NCI-H345 (cell line): ENCODE measurements at places on chromosomes 6 and 20.

GRCh38 chr6:40376113-40376650, 211.0 kb downstream of the LRFN2 start:
- peak; percentile 83 for DNase-seq

DNA sequence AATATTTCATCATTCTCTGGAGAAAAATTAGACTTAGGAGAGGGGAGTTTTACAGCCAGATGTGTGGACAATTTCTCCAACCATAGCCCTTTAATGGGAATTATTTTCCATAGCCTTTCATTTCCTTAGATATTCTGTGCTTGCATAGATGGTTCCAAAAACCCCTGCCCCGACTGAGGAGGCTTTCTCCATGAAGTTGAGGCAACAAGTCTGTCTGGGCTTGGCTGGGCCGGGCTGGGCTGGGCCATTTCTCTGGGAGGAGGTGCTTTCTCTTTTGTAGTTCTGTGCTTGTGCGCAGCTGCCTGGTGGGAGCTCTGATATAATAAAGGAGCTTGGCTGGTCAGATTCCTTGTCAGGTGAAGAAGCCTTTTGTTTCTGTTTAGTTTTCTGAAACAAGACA, 71.4 kb downstream of the SOBP start:
- DNase-seq: peak; percentile 35

DNA sequence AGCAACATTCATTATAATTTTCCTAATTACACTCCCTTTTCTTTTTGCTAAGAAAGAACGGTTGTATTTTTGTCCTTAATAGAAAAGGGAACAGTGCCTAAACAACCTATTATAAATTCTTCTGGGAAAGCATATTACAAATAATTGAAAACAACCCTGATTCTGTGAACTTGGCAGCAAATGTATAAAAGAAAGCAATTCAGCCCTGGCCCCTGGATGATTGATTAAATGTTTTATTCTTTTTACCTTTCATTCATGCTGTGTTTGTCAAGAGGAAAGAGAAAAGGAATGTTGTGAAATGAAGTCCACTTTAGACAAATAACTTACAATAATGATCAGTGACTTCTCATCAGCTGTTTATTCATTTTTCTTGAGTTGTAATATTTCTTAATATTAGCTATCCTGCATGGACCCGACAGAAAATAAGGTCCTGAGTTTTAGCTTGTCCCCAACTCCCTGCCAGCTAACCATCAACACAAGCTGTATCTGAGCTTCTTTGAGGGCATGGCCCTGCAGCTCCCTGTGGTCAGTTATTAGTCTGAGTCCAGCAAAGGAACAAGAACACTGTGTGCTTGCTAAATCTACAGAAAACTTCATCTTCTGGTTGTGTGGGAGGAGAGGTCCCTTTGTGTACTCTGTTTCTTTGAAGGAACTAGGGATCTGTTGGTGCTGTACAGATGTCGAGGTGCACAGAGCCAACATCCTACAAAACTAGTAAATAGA, 248.2 kb downstream of the LAMA2 start:
- no peak for DNase-seq

- peak; percentile 74 for DNase-seq
Observed at GRCh38 chr6:46380152-46380807, 111.0 kb downstream of the RCAN2 start.

GRCh38 chr20:10415013-10415650, 18.9 kb downstream of the MKKS start:
- no peak for DNase-seq

DNA sequence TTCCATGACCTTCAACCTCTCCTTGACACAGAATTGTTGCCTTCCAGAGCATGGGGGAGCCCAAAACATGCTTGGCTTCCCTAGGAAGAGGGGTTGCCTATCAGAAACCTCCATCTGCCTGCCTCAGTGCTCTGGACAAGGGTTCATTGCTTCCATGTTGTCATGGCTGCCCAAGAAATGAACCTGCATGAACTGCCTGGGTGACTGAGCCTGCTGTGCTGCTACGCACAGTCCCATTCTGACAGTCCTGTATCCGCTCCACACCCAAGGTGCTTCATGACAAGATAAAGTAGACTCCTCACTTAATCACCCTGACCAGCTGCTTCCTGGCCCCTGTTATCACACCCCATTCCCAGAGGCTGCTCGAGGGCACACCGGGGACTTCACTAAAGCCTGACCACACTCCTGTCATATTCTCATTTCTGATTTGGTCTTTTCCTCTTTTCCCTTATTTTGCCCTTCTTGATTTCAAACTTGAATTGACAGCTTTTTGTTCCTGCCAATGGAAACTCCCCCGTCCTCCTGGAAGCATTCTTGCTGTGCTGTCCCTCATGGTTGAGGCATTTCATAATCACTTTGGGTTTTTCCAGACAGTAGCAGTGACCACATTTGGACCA, 31.9 kb downstream of the GMPR start:
- no peak for DNase-seq

GRCh38 chr20:63568170-63568981, 5.7 kb downstream of the HELZ2 start:
- no peak for DNase-seq

GRCh38 chr6:70166088-70166958, 136.6 kb downstream of the COL9A1 start:
- DNase-seq: peak; percentile 75

DNA sequence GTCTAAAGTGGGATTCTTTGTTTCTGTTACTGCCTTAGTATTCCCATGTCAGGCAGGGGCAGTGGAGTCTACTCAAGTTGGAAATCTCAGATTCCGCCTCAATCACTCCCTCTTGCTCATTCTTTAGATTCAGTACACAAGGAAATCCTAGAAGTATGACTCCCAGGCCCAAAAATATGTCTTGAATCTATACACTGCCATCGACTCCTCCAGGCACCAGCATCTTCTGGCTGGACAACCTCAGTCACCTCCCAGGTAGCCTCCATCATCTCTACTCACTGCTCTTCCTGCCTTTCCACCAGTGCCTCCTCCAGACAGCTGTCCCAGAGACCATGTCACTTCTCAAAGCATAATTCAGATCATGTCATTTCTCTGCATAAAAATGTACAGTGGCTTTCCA, 329.9 kb downstream of the CDC5L start:
- DNase-seq: no peak

- no peak for DNase-seq
Observed at GRCh38 chr6:165971202-165971601, 196.4 kb downstream of the TBXT start.

GRCh38 chr20:62975251-62975760, 22.8 kb downstream of the SLC17A9 start:
- no peak for DNase-seq

GRCh38 chr20:41176711-41177552, 39.6 kb downstream of the PLCG1 start:
- DNase-seq: no peak

DNA sequence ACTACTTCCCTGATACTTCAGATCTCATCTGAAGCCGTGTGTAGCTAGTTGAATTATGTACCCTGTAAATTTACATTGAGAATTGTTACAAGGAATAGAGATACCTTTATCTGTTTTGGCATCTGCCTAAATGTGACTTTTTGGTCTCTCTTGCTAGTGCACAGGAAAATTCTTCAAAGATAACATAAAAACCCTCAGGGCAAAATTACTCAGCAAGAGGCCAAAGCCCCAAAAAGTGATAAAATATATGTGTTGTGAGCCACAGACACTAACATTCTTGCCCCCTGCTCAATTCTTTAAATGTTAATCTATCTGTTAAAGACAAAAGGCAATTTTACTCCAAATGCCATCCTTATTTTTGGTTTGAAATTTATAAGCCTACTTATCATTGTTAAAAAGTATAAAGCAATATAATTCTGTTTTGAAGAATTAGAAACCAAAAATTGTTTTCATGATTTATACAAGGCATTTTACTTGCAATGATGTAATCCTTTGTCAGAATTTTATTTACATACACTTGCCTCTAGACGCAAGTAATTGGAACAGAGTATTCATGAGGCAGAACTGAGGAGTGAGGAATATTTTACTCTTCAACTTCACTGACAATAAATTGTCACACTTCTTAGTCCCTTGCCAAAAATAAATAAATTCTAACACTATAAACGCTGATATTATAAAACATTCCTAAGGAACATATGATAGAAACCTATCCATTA, 186.2 kb downstream of the EPM2A start:
- no peak for DNase-seq

- peak; percentile 86 for DNase-seq
Observed at GRCh38 chr6:21201187-21201586, 392.4 kb upstream of the SOX4 start.

- DNase-seq: no peak
Observed at GRCh38 chr20:44600758-44601201, 18.4 kb downstream of the PKIG start.

DNA sequence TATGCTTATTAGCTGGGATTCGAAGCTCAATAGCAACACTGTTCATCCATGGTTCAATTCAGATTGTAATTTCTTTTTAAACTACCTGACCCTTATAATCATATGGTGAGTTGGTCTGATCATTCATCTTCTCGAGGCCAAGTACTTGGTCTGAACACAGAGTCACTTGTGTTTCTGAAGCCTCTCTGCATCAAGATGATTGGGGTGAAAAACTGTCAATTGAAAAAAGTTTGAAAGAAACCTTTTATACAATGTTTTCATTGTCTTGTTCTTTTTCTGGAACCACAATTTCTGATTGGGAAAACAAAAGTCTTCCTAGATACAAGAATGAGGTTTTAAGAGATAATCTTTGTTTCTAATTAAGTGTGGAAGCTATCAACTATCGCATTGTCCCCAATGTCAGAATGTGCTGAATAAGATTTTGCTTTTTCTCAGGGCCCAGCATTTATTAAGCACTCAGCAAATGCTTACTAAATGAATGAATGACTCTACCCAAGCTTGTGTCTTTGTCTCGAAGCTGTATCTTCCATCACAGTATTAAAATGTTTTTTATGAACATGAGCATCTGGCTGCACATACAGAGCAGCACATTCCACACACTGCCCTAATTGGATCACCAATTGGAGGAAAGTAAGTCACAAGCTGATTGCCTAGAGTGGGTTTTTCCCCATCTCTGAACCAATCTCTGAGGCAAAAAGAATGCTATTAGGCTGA, 45.0 kb upstream of the MOXD1 start:
- no peak for DNase-seq
